Natural killer cell treated with Interleukin-12 subunit alpha and Interleukin-12 subunit beta and Interleukin-15 and Interleukin-18, amount 100 ng/mL, for 72 hours (primary cell): ENCODE measurements at places on chromosomes 3 and 15. TPM values are rescaled to one million over a fixed set of nuclear protein-coding genes. Genes with fewer than 3 reads are reported as not detected.

Gene CD200R1
- 8.3 TPM for total RNA-seq

DNA sequence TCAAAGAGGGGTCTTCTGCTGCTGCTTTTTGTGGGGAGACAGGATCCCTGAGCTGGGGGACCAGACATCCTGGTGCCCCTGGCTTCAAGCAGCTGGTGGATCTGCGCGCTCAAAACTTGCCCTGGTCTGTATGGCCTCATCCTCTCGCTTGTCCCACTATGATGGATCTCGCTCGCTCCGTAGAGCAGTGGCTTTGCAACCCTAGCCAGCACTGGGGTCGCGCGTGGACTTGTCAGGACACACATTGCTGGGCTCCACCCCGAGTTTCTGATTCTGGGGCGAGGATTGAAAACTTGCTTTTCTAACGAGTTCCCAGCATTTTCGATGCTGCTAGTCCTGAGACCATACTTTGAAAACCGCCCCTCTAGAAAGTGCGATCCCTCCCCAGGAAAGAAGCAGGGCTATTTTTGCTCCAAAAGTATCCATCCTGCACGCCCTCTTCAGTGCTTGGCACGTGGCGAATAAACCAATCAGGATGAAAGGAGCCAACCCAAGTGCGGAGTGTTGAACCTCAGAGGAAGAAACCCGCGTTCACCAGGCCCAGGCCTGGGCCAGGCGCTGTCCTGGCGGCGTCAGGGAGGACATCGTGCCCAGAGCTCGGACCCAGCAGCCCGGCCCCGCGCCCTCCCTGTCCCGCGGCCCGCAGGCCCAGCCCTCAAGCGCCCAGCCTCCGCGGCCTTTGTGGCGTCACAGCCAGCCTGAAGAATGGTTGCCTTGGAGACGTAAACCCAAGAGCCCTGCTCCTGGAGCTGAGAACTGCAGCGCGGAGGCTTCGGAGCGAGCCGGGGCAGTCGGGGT lies at the start of gene CFAP100:
Gene CFAP100 (plus strand): TSS at position 731 of the 798 bp plus-strand sequence. CDS start 1,092 bp downstream, outside the sequence.
- no peak within 1 kb of the TSS for H3K27ac ChIP-seq
- no peaks in the 10 kb centered on the region for H3K4me1 ChIP-seq
- H3K27me3 ChIP-seq: peaks cover 49% of the 10 kb centered on the region
- H3K4me3 ChIP-seq: no peak within 1 kb of the TSS
- H3K36me3 ChIP-seq: no peaks in the 10 kb centered on the region
- DNase-seq: no peak

DNA sequence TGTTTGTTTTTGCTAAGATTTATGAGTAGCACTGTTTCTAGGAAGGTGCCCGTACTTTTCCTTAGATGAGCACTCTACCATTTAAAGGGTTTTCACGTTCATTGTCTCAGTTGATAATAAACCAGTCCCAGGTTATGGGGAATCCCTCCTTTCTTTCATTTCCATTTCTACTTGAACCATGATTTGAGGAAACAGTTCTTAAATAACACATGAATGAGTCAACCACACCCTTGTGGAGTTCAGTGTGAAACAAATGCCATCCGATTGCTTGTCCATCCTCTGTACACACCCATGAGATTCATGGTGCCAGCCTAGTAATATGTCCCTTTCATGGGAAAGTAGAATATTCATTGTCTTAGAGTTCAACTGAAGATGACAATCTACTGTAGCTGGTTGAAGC lies 23.1 kb downstream of the CMTM8 start:
- H3K27me3 ChIP-seq: peaks cover 20% of the 10 kb centered on the region
- no peak overlapping the region for H3K27ac ChIP-seq
- no peaks in the 10 kb centered on the region for H3K36me3 ChIP-seq
- no peaks in the 10 kb centered on the region for H3K4me1 ChIP-seq
- DNase-seq: no peak

- H3K4me1 ChIP-seq: no peaks in the 10 kb centered on the region
- no peaks in the 10 kb centered on the region for H3K27me3 ChIP-seq
- H3K36me3 ChIP-seq: no peaks in the 10 kb centered on the region
- H3K27ac ChIP-seq: no peak overlapping the region
- no peak overlapping the region for H3K4me3 ChIP-seq
These were observed 222.7 kb downstream of the TP63 start for GRCh38 chr3:189853906-189854305.

DNA sequence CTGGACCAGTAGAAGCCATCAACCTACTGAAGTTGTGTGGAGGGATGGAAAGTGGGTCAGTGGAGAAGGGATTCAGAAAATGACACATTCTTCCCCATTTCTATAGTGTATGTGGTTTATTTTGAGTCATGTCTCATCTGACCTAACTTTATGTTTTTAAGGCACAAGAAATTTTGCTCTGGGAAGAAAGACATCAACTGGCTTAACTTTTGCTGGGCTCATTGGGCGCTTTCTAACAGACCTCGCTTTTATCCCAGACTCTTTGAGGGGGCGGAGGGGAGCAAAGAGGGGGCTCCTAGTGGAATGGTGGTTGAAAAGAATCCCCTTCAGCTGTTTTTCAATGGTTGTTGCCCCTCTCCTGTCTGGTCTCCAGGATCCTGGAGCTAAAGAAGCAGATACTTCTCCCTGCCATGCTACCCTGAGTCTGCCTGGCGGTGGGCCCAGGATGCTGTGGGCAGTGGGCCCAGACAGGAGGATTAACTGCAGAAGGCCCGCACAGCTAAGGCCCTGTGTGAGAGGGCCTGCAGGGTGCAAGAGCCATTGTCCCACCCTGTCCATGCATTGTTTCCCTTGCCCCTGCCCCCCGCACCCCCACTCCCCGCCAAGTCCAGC lies 14.5 kb downstream of the CSRNP1 start:
- no peak overlapping the region for H3K4me3 ChIP-seq
- H3K4me1 ChIP-seq: no peaks in the 10 kb centered on the region
- no peak for DNase-seq
- H3K27me3 ChIP-seq: no peaks in the 10 kb centered on the region

GRCh38 chr15:98560338-98560737 lies 88.0 kb upstream of the IGF1R start:
- no peaks in the 10 kb centered on the region for H3K4me1 ChIP-seq
- no peaks in the 10 kb centered on the region for H3K36me3 ChIP-seq
